ENCODE measurements at places on chromosomes 2 and 18.
A peak's percentile ranks its signal among the peaks of the same experiment; 100 is the strongest.

GRCh38 chr2:95670686-95671085, 78.9 kb downstream of the TRIM43 start:
- no peak for DNase-seq

GRCh38 chr2:182668671-182669070, 47.4 kb upstream of the DNAJC10 start:
- DNase-seq: no peak

DNA sequence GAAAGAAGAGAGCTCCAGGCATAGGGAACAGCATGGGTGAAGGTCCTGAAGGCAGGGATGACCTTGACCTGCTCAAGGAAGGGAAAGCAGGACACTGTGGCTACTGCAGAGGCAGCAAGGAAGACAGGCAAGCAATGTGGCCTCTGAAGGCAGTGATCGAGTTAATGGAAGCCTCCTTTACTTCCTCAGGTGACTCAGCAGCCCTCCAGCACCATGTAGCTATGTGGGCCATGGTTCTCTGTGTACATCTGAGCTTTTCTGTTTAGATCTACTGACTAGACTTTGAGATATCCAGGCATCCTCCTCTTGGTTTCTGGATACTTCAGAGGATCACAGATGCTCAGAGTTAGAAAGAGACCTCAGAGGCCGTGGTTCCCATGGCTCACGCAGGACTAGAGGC, 107.3 kb upstream of the PID1 start:
- DNase-seq: no peak

GRCh38 chr2:6069381-6069780, 377.2 kb downstream of the SOX11 start:
- no peak for DNase-seq

- no peak for DNase-seq
Observed at GRCh38 chr2:23689891-23690290, 237.0 kb downstream of the ATAD2B start.

GRCh38 chr2:98464772-98465310, 20.2 kb downstream of the INPP4A start:
- peak; percentile 78 for DNase-seq

DNA sequence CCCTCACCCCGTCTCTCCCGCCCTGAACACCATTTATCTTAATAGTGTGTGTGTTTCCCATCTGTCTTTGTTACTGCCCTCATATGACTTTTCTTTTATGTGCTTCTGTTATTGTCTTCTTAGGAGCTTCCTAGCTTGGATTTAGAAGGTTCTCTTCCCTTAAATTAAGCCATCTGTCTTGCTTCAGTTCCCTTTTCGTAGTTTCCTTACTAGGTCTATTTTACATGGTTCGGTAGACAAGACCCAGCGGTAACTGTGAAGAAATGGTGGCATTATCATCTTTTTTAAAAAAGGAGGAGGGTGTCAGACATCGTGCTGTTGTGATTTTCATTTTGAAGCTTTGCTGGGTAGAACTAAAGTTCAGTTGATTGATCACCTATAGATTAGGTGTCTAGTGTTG, 10.3 kb downstream of the NCK2 start:
- DNase-seq: peak; percentile 62

DNA sequence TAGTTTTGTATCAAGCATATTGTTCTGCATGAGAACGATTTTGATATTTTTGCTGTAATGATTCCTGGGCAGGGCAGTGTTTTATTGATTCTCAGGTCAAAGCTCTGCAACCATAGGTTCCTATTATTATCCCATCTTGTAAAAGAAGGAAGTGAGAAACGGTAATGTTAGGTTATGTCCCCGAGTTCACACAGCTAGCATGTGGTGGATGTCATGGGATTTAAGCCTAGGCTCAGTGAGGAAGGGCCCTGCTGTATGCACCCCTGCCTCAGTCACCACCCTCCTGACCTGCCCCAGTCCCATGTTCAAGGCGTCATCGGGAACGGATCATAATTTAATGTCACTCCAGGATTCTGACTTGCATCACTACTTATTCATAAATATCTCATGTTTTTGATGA, 10.7 kb downstream of the ACP1 start:
- DNase-seq: peak; percentile 50

DNA sequence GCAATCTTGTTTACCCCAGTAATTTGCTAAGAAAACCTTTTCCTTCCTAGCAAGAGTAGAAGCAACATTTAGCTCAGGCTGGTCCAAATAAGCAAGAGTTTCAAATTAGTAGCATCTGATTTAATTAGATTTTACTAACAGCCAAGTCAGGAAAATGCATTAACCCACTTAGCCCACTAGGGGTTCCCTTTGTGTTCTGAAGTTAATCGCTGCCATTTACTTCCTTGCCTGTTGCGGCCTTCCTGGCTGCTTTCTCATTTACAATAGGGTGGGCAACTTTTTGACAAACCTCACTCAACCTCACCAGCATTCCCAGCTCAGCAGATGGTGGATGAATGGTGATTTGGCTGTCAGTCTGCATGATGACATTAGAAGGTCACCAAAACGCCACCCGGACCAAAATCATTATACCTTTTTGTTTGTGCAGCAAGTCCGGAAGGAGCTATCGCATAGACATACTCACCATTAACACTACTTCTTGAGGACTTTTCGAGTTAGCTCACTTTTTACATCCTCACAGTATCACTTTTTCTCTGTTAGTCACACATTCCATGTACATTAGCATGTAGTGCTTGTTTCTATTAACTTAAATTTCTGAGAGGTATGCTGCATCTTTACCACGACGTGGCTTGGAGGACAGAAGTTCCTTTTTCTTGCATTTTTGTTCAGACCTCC, 101.5 kb upstream of the SETBP1 start:
- peak; percentile 33 for DNase-seq

DNA sequence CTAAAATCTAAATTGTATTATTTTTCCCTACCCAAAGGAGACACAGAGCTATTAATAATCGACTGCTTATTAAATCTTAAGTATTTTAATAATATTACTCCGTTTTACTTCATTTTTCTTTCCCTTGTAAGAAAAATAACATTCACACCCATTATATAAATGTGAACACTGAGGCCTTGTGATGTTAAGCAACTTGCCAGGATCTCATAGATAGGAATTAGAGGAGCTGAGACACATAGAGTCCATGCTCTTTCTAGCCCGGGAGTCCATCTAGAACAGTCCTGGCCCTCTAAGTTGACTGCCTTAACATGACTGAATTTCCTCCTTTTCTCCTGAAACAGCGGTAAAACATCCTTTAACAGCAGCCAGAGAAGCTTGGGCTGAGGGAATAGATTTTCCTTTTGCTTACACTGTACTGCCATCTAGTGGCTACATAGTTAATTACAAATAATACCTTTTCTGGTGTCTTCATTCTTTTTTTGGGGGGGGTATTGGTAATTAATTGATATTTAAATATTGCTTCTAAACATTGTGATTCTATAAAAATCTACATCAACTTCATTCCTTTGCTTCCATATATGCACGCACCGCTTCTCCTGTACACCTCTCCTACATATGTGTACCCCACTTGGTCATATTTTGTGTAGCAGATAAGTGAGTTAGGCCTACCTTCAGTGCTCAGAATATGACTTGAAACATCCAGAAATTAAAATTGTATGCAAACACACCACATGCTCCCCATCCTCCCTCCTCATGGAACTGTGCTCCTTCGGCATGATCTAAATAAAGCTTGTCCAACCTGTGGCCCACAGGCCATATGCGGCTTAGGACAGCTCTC, 125.8 kb upstream of the HNMT start:
- peak; percentile 53 for DNase-seq

DNA sequence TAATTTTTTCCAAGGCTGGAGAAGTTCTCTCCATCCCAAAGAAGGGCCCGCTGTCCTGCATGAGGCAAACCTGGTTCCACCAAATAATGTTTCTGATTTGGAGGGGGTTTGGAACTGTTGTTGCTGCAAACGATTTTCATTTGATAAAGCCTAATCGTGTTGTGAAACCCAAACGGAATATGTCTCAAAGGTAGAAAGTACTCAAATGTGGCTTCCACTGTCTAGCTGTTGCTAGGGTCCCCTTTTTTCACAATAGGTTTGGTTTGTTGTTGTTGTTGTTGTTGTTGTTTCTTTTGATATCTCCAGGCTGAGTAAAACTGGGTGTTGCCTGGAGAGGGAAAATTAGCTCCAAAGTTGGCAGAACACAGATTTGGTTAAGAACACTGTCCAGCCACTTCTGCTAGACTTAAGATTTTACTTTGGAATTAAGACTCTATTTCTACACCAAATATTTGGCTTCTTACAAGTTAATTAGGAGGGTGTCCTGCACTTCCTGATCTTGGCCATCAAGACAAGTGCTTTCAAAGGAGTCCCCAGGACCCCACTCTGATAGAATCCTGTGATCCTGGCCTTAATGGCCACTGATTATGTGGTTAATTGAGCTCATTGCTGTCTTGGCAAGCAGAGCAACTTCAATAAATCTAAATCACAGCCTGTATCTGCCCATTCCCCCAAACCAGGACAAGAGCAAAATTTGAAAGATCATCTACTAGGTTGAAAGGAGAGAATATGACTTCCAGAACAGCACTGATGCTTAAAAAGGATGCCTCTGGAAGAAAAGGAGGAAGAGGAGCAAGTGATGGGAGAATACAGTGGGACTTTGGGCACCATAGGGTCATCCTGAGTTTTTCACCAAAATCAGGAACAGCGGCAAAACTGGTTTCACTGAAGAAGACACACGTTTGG, 3.3 kb upstream of the HOXD13 start:
- DNase-seq: no peak

DNA sequence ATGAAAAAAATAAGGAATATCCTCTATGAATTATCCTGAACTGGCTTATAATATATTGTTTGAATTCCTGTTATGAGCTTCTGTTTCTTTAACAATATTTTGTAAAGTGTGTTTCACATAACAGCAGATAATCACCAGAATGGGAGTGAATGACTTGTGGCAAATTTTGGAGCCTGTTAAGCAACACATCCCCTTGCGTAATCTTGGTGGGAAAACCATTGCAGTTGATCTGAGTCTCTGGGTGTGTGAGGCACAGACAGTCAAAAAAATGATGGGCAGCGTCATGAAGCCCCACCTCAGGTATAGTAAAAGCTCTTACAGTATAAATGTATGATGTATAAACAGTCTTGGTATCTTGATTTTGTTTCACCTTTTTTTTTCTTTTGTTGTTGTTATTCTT, 5.9 kb downstream of the GEN1 start:
- no peak for DNase-seq
